Right cardiac atrium (tissue), 5 donors: ENCODE measurements at places on chromosomes 7 and 10. TPM values are rescaled to one million over a fixed set of nuclear protein-coding genes. Genes with fewer than 3 reads are reported as not detected.

GRCh38 chr7:1086588-1087464, 1.1 kb upstream of the GPER1 start:
- peak; percentile 90 for DNase-seq

GRCh38 chr7:134755422-134756022, 23.9 kb upstream of the CALD1 start:
- DNase-seq, result peak; percentile 21

- no peak for DNase-seq
These were observed 277.0 kb downstream of the INHBA start for GRCh38 chr7:41425926-41426325.

DNA sequence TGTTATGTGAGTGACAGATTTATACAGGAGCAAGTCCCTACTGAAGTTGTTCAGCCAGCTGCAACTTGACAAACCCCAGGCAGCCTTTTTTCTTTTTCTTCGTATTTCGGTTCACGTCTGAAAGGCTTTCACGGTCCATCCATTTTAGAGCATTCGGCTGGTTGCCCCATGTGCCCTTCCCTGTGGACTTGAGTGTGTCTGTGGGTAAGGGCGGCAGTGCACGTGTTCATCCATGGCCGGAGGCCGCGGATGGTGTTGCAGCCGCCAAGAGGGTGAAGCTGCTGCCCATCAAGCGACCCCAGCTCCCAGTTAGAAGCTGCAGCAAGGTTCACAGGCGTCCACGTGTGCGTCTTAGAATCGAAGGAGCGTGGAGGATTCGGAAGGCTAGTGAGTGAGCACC, 35.9 kb downstream of the PPP2R2D start:
- no peak for DNase-seq

DNA sequence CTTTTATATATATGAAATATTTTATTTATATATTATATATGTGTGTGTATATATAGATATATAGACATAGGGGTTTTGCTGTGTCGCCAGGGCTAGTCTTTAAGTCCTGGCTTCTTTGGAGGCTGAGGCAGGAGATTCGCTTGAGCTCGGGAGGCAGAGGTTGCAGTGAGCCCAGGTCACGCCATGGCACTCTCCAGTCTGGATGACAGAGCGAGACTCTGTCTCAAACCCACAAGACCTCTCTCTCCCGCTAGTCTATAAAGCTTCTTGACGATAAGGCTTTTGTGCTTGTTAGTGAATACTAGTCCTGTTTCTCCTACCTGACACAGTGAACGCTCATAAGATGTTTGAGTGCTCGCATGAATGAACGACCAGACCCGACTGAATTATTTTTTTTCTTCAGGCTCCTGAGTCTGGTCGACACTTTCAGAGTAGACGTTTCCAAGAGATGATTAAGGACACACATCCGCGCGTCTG, 577 bp upstream of the DDX21 start:
- DNase-seq, result no peak

DNA sequence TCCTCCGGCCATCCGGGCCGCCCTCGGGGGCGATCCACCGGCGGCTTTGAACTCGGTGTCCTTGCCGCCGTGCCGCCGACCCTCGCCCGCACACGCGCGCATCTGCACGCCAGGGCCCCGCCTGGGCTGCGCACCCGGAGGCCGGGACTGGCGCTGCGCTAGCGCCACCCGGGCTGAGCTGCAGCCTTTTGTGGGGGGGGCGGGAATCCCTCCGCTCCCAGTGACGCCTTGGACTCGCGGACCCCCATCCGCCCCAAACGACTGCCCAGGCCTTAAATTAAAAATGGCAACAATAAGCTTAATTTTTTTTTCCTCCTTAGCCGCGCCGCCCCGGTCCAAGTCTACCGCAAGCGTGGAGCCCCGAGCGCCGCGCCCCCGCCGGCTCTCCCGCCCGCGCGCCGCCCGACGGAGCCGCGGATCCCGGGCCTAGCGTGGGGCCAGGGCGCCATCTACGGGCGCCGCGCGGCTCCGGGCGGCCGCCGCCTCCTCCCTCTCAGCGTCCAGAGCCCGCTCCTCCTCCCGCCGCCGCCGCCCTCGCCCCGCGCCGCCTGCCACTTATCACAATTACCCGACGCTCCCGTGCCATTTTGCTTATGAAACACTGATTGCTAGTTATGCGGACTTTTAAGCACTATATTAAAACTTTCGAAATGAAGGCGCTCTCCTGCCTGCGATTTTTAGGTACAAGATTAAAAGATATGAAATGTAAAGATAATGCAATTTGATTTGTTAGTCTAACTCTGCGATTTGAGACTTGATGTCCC, 7.5 kb upstream of the EBF3 start:
- peak; percentile 75 for DNase-seq

DNA sequence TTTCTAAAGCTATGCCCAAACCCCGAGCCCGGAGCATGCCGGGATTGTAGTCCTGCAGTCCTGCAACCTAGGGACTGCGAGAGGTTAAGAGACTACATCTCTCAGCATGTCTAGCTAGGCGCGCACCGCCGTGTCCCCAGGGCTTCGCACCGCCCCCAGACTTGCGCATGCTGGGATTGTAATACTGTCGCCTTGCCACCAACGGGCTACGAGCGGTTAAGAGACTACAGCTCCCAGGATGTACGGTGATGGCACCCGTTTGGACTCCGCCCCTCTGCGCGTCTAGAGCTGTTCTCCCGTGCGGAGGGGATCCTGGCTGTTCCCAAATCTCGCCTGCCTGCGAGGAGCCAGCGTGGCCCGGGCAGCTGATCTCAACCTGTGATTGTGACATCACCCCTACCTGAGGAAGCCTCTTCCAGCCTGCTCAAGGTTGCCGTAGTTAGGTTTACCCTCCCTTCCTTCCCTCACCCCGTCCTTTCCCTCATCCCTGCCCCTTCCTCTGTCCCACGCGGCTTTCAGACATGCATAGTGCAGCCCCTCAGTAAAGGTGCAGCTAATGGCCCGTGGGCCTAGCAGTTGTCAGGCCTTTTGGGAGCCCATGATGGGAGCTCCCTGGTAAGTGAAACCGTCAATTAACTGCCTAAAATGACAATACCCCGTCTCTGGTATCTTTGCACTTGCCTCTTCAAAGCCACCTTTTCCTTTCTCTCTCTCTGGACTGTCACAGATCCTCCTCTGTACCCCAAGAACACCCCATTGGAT, 6.3 kb upstream of the ZNF736 start:
- peak; percentile 97 for DNase-seq

DNA sequence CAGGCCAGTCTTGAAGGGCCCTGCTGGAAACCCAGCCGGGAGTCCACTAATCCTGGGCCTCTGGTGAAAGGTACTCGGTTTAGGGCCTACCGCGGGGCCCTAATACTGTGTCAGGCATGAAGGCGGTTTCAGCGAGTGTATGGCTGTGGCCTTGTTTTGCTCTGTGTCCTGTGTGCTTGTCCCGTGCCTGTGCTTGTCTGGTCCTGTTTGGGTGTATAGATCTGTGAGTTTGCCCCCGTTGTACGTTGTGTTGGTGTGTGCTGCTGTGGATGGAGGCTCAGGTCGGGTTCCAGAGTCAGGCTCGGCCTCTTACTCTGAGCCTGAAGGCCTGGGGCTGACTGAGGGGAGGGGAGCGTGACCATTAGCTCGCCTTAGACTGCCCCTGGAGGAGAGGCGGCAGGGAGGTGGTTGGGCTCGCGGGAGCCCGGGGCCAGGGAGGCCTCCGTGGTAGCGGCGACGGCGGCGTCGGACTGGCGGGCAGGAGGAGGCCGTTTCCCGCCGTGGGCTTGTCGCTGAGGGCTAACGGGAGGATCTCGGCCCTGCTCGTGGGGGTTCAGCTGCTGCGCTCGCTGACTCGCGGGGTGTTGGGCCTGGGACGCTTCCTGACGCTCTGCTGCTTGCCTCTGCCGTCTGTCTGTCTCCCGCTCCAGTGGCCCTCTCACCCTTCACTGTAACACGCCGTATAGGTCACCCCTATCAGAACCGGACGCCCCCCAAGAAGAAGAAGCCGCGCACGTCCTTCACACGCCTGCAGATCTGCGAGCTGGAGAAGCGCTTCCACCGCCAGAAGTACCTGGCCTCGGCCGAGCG, 2.6 kb downstream of the TLX1 start:
- DNase-seq, result no peak

GRCh38 chr10:31999070-31999660, 57.1 kb downstream of the KIF5B start:
- no peak for DNase-seq

GRCh38 chr7:53398566-53398965, 363.1 kb downstream of the POM121L12 start:
- no peak for DNase-seq

- DNase-seq, result no peak
These were observed 75.5 kb upstream of the PCGF5 start for GRCh38 chr10:91144961-91145360.

DNA sequence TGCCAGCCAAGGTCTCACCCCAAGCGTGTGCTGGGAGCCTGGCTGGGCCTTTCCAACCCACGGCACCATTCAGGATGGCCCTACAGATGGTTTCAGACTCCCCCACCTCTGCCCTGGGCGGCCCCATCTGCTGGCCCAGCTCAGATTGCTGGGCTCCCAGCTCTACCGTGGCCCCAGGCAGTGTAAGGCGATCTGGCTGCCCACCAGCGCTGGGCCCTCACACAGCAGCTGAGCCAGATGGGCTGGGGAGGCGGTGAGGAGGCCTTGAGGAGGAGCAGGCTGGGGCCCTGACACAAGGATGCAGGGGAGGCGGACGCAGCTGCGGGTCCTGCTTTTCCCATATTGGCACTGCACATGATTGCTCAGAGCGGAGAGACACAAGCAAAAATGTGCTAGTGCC, 162.8 kb downstream of the NRF1 start:
- no peak for DNase-seq

- peak; percentile 78 for DNase-seq
These were observed 264.2 kb upstream of the ZMIZ1 start for GRCh38 chr10:78804411-78805032.

- DNase-seq, result no peak
These were observed 51.0 kb downstream of the BAMBI start for GRCh38 chr10:28728366-28728765.

GRCh38 chr7:107076781-107077698, 32.5 kb downstream of the PRKAR2B start:
- DNase-seq, result no peak

GRCh38 chr10:128306966-128307365, 180.7 kb upstream of the MKI67 start:
- no peak for DNase-seq

- DNase-seq, result no peak
These were observed 275.3 kb downstream of the DNAJB6 start for GRCh38 chr7:157612009-157612663.

DNA sequence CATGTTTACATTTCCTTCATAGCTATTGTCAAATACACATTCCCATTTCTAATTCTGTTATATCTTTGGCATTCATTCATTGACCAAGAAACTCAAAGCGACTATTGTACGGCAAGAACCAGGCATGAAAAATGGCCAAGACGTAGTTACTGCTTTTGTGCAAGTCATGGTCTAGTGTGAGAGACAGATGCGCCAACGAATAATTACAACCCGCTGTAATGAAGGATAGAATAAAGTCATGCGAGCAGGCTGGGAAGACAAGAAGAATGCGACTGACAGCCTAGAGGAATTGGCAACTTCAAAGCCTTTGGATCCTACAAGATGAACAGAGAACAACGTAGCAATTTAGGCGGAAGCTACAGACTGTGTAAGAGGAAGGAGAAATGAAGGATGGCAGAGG, 221.2 kb downstream of the CALN1 start:
- DNase-seq, result no peak

GRCh38 chr10:88687853-88688467, 18.1 kb upstream of the LIPK start:
- DNase-seq, result no peak

- no peak for DNase-seq
These were observed 277.6 kb downstream of the KCNMA1 start for GRCh38 chr10:77359950-77360520.

GRCh38 chr7:80665526-80665925, 27.1 kb downstream of the CD36 start:
- DNase-seq, result no peak

The EMX2 gene
- polyA plus RNA-seq, result 1.00 TPM

The FANK1 gene
- polyA plus RNA-seq, result 0.41 TPM

The FBXO24 gene
- 0.27 TPM for polyA plus RNA-seq

The SPAM1 gene
- not detected for polyA plus RNA-seq

The ZNF248 gene
- polyA plus RNA-seq, result 5.8 TPM

The PAX2 gene
- not detected for polyA plus RNA-seq

The LIPJ gene
- 0.02 TPM for polyA plus RNA-seq

The ZNF316 gene
- polyA plus RNA-seq, result 11.7 TPM

The LRRD1 gene
- polyA plus RNA-seq, result not detected

The HABP2 gene
- 0.07 TPM for polyA plus RNA-seq
